Renal cortical epithelial cell (primary cell): ENCODE measurements at places on chromosomes 6 and 20. TPM values are rescaled to one million over a fixed set of nuclear protein-coding genes. Genes with fewer than 3 reads are reported as not detected.

Gene PCSK2
- 0.15 TPM in 1 of 2 replicates, not detected in the other for total RNA-seq

GRCh38 chr20:59406446-59406845 is 106.0 kb downstream of the EDN3 start:
- DNase-seq: no peak

Gene CDH26
- 0.15 TPM in 1 of 2 replicates, not detected in the other for total RNA-seq

GRCh38 chr20:53706008-53706465 is 112.4 kb upstream of the ZNF217 start:
- peak; percentile 81 for DNase-seq

- DNase-seq: no peak
Measured at GRCh38 chr6:91730710-91731109, 1143.8 kb upstream of the MAP3K7 start.

Gene LINC00237
- total RNA-seq: not detected in 2 replicates

- DNase-seq: no peak
Measured at GRCh38 chr20:11063444-11063843, 389.6 kb upstream of the JAG1 start.

Gene PLEKHG1
- 11.1 and 13.4 TPM in 2 replicates for total RNA-seq

DNA sequence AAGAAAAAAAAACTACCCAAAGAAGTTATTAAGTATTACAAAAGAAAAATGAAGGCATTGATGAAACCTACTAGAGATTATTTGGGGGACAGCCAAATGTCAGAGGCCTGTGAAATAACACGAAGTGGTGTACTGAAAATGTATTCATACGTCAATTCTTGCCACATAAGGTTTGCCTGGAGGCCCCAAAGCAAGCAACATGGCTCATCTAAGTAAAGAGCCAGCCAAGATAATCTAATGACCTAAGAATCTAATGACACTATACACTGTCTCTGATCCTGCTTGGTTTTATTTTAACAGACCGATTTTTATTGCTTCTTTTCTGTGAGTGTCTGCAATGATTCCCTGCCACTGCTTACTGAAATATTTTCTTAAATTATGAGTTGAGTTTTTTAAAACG is 34.7 kb downstream of the FILIP1 start:
- no peak for DNase-seq

- DNase-seq: peak; percentile 68
Measured at GRCh38 chr6:167946007-167946406, 51.5 kb upstream of the KIF25 start.

Gene SLC4A11
- total RNA-seq: 3.1 and 3.8 TPM in 2 replicates

DNA sequence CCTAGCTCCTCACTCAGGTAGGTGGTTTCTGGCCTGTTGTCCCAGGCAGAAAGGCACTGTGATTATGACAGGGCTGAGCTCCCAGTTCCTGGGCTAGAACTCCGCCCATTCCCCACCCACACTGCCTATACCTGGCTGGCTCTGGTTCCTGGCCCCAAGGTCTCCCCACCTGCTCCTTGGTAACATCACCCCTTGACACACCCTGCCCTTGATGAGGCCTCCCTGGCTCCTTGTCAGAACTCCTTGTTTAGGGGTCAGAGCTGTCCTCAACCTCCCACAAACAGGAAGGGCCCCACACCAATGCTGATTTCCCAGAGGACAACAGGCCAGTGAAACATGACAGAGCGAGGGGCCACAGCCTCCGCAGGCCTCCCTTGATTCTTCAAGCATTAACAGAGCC is 15.5 kb upstream of the MYMX start:
- DNase-seq: no peak

GRCh38 chr6:132715204-132715603 is 1.3 kb upstream of the VNN1 start:
- peak; percentile 69 for DNase-seq

DNA sequence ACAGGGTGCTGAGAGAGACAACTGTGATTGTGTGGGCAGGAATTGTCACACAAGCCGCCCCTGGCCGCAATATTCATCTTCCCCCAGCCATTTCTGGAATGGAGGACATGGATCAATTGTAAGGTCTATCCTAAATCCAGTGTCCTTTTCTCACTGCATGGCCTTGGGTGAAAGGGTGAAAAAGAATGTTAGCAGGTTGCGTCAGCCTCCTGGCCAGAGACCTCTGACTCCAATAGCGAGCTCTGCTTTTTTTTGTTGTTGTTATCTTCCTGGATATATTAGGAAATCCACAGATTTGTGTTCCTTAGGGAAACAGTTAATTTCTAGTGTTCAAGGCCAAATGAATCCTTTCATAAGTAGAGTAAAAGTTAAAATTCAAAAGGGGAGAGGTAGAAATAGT is 47.1 kb upstream of the CD83 start:
- no peak for DNase-seq

DNA sequence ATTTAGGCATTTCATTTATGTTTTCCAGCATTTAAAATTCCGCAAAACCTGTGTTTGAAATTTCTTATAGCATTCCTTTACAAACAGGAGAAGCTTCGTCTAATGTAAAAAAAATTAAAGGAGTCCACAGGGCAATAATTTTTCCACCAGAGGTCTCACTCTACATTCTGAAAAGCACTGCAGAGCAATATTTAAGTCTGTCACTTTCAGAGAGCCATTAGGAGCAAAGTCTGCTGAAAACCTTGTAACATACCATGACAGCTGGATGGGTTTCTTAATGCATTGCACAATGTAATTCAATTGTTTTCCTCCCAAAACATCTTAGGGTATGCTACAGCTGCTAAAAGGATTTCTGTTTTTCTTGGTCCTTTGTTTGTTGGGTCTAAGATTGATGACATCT is 18.0 kb downstream of the BAG2 start:
- DNase-seq: peak; percentile 27

Gene PI16
- not detected in 2 replicates for total RNA-seq

DNA sequence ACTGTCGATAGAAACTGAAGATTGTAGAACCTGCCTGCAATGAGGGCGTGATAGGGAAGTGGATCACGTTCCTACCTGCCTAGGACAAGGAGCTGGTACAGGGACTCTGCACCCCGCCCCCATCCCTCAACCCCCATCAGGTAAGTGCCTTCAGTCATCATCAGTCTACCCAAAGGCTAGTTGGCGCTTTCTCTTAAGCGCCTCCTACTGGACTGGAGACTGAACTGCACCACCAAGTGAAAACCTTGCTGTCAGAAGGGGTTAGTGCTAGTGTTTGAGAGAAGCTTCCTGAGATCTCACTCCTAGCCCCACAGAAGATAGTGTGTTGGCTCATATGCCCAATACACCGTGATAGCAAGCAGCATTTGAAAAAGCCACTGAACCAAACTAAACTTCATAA is 706.5 kb upstream of the MAN1A1 start:
- no peak for DNase-seq

Gene ZNF512B
- total RNA-seq: 5.0 and 13.0 TPM in 2 replicates

- peak; percentile 88 for DNase-seq
Measured at GRCh38 chr6:69974193-69974592, 107.8 kb downstream of the COL19A1 start.

Gene INSM1
- not detected in 2 replicates for total RNA-seq

Gene COL9A3
- total RNA-seq: 0.05 and 0.35 TPM in 2 replicates

GRCh38 chr6:52328729-52329128 is 33.2 kb upstream of the PAQR8 start:
- no peak for DNase-seq

- no peak for DNase-seq
Measured at GRCh38 chr20:20217621-20218020, 150.3 kb upstream of the INSM1 start.

Gene GLP1R
- total RNA-seq: not detected in 2 replicates

Gene TULP1
- total RNA-seq: not detected in 2 replicates

DNA sequence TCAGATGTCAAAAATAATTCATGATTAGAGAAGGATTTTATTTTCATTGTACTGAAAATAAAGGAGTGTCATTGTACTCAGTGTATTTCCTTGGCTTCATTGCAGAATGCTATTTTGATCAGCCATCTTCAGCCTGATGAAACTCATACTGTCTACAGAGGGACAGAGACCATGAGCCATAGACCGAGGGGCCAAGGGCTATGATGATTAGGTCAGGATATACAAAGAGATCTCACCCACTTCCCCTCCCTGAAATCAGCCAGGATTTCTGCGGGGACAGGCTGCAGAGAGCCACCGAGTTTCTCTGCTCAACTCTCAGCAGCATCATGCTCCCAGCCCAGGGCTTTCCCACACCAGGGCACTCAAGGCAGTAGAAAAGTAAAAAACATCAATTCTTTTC is 47.0 kb downstream of the ALDH8A1 start:
- no peak for DNase-seq

- no peak for DNase-seq
Measured at GRCh38 chr6:12066297-12066696, 54.2 kb downstream of the HIVEP1 start.

GRCh38 chr6:43127180-43127579 is 43.9 kb upstream of the SRF start:
- no peak for DNase-seq

DNA sequence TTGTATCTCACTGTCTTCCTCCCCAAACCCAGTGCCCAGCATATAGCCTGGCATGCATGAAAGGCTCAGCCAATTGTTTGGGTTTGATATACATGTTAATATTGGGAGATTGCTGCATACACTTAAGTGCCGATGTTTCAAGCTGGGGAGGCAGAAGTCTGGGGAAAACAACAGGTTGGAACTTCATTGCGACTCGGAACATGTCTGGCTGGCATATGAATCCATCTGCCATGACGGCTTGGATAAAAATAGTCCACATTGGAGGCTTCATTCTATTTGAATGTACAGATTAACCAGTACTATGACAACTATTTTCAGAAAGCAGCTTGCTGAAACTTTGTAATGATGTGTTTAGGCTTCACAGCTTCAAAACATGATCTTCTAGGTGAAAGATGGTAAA is 261.0 kb downstream of the CDH26 start:
- no peak for DNase-seq

GRCh38 chr6:98230250-98230649 is 604.1 kb upstream of the POU3F2 start:
- no peak for DNase-seq

Gene LAMA4
- 8.2 and 54.0 TPM in 2 replicates for total RNA-seq

Gene C20orf144
- 0.35 TPM in 1 of 2 replicates, not detected in the other for total RNA-seq

DNA sequence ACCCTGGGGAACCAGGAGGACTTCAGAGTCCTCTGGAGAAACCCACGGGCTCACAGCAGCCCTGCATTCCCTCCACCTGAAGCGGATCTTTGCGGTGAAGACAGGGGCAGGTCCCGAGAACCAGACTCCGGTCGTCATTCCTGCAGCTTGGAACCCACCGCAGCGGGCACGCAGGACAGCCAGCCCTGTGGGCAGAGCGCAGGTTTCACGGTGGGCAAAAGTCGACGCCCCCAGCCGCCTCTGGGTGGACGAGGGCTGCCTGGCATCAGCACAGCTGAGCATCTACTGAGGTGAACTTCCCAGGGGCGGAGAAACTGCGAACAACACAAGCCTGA is 118.3 kb downstream of the PSMB1 start:
- no peak for DNase-seq

- no peak for DNase-seq
Measured at GRCh38 chr6:96186094-96186493, 170.3 kb downstream of the FUT9 start.

- DNase-seq: peak; percentile 95
Measured at GRCh38 chr6:132205946-132206345, 195.3 kb downstream of the MOXD1 start.

GRCh38 chr20:44738813-44739477 is 6.7 kb upstream of the KCNK15 start:
- DNase-seq: peak; percentile 75

GRCh38 chr6:169960886-169961611 is 209.6 kb downstream of the ERMARD start:
- DNase-seq: no peak
